GM12892 (cell line): ENCODE measurements at places on chromosomes 5 and 9.

- DNase-seq, result no peak
Measured at GRCh38 chr9:110847671-110848070, 179.1 kb downstream of the MUSK start.

DNA sequence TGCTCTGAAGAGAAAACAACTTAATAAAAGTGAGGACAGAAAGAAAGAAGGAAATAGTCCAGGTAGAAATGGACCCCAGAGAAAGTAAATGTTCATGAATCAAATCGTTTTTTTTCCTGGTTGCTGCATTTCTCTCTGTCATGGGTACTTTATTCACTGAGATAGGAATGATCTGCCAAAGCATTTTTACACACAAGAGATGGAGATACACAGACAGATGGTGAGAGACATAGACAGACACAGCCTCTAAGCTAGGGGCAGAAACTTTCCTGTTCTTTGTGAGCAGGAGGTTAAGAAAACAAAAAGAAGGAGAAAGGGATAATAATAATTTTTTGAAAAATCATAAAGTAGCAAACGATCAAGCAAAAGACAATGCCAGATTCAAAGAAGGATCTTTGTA, 73.7 kb downstream of the ASTN2 start:
- no peak for DNase-seq

DNA sequence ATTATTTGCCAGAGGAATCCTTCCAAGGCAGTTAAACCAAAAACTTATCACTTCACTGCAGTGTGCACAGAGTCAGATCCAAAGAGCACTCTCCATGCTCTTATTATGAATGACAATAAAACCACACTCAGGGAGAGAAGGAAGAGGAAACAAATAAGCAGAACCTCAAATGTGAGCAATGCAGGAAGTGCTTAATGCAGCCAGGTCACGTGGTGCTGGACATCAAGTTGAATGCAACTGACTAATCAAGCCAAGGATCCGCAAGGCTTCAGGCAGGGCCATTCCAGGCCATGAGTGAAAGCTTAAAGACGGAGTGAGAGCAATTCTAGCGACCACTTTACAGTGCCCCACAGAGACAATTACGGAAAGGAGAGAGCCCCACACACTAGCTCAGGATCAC, 230.4 kb upstream of the PUM3 start:
- no peak for DNase-seq

DNA sequence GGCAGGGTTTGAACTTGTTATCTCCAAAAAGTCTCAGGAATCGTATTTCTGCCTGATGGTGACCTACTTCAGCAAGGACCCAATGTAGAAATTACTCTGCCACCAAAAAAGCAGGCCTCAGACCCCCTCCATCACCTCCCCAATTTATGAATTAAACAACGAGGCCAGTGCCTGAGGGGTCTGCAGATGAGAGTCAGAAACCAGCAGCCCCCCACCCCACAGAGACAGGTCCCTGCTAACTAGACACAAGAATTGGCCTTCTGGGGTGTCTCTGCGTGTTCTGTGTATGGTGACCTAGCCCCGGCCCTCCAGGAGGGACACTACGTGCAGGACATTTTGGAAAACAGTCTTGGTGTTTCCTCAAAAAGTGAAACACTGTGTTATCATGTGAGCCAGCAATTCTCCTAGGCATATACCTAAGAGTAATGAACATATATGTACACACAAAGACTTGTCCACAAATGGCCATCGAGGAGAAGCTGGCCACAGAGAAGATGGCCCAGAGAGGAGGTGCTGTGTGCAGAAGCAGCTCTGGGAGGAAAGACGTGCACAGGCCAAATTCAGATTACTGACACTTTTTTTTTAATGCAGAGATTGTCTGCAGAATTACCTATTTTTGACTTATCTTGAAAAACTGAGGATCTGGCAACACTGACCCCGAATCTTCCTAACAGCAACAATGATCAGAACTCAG, 93.8 kb downstream of the ADAMTS2 start:
- no peak for DNase-seq

GRCh38 chr5:98529321-98529720, 244.1 kb upstream of the RGMB start:
- DNase-seq, result no peak
